ENCODE measurements at places on chromosomes 6 and 20.

GRCh38 chr6:95978230-95978629 lies 37.5 kb upstream of the FUT9 start:
- no peak for DNase-seq

- DNase-seq, result no peak
Measured at GRCh38 chr6:159934181-159934580, 34.7 kb upstream of the IGF2R start.

DNA sequence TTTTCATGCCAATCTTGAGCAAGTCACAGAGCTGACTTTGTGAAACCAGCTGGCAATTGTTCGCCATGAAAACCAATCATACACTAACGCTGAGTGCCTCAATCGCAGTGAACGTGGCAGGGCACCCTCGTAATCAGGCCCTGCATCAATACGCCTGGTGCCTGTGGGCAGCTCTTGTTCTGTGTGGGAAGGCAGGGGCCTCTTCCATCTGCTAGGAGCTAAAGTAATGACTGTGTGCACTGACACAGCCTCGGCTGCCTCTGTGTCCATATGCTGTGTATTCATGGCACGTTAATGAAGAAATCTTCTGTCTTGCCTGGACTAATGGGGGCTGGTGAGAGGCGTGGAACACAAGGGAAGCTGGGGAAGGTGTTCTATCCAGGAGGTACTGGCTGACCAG lies 27.8 kb upstream of the SYNDIG1 start:
- no peak for DNase-seq

DNA sequence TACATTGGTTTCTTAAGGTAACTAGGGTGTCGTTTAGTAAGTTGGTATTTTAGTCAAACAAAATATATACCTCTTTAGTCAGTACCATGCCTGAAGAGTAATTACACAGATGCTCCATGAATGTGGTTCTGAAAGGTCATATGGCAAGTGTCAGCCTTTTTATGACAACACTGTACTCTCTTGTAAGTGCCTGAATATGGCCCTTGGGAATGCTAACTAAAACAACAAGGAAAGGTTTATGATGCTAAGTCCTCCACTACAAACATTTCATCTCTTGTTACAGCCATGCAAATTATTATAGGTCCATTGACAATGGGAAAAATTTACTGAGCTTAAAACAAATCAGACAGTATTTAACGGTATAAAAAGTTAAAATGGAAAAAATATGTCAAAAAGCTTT lies 39.0 kb upstream of the SUPT3H start:
- DNase-seq, result no peak

- DNase-seq, result no peak
Measured at GRCh38 chr6:167396659-167397490, 72.0 kb downstream of the TTLL2 start.

GRCh38 chr6:147695819-147696218 lies 187.3 kb downstream of the SAMD5 start:
- DNase-seq, result no peak

DNA sequence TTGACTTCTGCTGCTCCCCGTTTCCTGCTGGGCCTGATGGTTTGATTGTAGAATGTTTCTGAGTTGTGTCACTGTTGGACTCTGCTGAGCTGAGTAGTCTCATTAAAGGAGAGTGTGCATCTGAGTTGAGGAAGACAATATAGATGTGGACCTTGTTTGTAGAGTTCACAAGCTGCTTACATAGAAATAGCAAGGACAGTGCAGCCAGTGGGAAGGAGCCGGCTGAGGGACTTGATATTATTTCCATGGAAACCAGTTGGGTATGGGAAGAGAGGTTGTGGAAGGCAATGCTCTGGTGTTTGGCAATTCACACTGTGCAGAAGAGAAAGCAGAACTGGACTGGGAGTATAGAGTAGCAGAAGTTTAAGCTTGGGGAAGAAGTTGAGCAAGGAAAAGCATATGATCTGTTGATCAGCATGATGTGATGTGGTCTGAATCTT lies 14.8 kb downstream of the IGF2R start:
- no peak for DNase-seq

- no peak for DNase-seq
Measured at GRCh38 chr6:99002831-99003230, 55.1 kb upstream of the FBXL4 start.

DNA sequence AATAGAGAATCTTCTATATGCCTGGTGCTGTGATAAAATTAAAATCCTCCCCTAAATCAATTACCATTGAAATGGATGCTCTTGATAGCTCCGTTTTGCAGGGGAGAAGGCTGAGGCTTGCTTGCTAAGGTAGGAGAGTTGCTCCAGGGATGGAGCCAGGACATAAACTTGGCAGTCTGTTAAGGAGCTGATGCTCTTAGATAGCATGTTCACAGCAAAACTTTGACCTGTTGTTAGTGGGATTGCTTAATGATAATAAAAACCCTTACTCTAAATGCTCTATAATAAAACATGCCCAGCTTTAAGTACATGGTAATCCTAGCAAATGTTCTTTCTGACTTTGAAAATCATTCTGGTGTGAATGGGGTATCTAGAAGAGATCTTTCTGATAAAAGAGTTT lies 228.4 kb upstream of the JAG1 start:
- DNase-seq, result no peak

GRCh38 chr6:121649951-121650350 lies 214.5 kb downstream of the GJA1 start:
- no peak for DNase-seq

GRCh38 chr6:40331545-40331944 lies 255.6 kb downstream of the LRFN2 start:
- no peak for DNase-seq

DNA sequence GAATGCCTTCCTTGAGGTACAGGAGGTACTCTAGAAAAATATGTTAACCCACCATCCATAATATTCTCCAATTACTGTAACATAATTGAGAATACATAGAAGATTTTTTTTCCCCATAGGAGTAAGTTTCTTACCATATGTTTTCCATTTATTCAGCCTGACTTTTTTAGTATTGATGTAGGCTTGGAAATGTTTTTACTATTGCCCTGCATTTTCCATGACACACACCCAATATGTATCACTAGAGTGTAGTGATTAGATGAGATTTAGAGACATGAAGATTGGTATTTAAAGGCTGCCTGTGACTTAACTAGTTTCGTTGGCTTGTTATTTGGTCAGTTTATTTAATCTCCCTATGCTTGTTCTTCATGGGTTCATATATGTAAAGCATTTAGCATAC lies 39.5 kb downstream of the KCNQ5 start:
- no peak for DNase-seq

DNA sequence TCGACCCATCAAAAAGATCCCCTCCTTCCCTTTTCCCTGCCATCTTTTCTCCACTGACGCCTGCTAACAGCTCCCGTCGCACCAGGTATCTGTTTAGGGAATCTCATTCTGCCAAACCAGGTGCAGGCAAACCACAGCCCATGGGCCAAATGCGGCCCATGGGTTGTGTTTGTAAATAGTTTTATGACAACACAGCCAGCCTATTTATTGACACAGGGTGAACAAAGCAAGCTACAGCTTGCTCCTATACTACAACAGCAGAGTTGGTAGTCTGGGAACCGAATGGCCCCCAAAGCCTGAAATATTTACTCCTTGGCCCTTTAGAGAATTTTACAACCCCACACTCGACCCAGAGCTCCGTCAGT lies 16.4 kb downstream of the NFATC2 start:
- DNase-seq, result no peak

DNA sequence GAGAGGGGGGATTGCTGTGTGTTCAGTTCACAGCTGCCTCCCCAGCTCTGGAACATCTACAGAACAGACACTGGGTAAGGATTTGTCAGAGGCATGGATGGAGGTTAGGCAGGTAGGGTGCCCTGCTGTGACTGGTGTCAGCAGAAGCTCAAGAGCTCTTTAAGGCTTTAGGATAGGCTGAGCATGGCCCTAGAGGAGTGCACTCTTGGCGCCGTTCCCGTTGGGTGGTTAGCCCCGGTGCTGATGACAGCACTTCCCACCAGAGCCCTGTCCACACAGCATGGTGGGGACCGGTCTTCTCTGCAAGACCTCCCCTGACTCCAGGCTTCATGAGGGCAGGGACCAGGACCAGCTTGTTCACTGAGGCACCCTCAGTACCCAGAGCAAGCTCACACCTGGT lies 262.0 kb downstream of the BMP7 start:
- no peak for DNase-seq

DNA sequence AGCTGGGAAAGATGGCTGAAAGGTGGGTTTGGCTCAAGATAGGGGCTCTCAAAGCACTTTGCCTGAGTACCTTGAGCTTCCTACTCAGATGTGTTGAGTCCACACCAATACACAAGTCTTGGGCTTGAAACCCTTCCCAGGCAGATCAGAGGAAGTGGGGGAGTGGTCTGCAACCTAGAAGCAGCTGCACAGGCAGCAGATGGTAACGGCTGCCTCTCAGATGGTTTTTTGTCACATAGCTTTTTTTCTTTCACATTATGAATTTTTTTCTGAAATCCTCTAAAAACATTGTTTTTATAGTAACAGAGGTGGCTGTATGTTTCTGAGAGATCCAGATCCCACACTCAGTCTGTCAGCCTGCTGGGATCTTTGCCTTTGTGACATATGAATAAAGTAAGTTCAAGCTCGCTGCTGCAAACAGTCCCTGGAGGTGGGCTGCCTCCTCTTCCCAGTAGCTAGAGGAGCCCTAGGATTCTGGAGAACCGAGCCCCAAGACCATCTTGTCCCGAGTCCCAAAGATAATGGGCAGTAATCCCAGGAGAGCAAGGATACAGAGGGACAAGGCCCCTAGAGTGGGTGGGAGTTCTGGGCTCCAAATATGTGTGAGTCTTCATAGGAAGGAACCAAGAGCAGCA lies 97.1 kb upstream of the TOP1 start:
- DNase-seq, result no peak

DNA sequence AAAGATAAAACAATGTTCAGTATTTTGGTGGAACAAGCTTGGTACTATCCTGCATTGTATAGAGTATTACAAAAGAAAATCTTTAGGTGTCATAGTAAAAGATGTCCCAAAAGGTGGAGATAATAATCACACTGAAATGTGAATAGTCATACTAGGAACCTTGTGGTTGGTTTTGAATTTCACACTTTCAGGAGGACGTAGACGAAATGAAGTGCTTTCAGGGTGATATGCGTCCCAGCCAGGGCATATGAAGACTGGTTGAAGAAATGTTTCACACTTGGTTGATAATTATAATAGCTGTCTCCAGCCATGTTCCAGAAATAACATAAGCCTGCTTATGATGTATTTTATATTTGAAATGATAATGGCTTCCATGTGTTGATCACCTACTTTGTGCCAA lies 60.4 kb downstream of the SCAND1 start:
- DNase-seq, result no peak

GRCh38 chr6:25223490-25223991 lies 55.6 kb upstream of the CARMIL1 start:
- no peak for DNase-seq

DNA sequence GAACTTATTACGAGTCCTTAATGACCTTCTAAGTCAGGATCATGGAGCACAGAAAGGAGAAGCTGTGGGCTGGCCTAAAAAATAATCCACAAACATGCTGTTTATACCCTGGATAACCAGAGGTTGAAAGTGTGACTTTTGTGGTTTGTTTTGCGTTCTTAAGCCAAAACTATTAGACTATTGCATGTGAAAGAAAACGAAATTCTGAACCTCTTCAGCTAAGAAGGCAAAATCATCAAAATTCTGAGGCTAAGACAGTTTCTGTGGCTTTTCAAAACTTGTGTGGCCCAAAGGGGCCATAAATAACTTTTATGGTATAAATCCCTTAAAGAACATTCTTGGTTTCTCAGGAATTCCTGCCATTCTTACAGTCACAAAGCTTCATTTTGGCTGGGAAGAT lies 251.0 kb downstream of the UST start:
- no peak for DNase-seq

DNA sequence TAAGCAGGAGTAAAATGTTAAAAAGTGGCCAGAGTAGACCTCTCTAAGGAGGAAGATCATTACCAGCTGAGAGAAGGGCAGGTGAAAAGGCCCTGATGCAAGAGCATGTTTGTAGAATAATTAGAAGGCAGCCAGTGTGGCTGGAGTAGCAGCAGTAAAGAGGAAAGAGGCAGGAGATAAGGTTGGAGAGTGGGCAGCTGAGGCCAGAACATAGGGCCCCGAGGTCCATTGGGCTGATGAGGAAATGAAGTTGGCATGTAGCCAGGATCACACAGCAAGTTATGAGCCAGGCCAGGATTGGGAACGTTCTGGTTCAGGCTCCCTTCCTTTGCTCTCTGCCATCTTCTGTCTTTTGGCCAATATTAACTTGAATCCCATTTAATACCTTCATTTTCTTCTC lies 51.6 kb downstream of the RALY start:
- DNase-seq, result no peak

- DNase-seq, result no peak
Measured at GRCh38 chr6:14316651-14317386, 199.2 kb downstream of the CD83 start.

GRCh38 chr6:104591573-104592334 lies 268.0 kb downstream of the HACE1 start:
- DNase-seq, result no peak

- DNase-seq, result no peak
Measured at GRCh38 chr20:49979030-49979832, 3.5 kb upstream of the SNAI1 start.

DNA sequence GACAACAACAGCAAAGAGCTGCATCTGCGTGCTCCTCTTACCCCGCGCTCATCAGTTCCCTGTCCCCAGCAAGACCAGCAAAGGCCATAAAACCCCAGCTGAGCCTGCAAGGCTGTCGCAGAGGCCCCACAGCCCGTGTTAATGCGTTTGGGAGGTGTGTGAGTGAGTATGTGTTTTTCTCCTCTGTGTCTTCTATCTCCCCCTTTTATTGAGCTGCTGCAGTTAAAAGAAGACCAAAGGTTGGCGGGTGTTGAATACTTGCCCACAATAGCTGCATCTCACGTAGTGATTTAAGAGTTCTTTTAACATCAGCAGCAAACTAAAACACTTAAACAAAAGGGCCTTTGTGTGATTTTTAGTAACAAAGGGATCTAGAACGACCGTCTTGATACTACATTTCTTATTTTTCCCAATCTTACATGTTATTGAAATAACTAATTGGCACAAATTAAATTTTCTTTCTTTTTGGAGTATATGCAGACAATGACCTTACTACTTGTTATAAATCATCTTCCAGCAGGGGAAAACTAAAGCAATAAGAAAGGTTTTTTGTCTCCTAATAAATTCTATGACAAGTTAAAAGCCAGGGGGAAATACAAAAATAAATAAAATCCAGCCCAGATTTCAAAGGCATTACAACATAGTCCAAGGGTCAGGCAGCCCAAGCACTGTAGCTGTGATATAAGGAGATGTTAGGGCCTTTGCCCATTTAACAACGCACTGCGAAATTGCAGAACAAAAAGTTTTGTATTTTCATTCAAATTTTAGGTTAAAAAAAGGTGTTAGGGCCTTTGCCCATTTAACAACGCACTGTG lies 27.2 kb upstream of the CNKSR3 start:
- no peak for DNase-seq
